ENCODE measurements at places on chromosomes 3 and 15.
A peak's percentile ranks its signal among the peaks of the same experiment; 100 is the strongest.

GRCh38 chr3:151265866-151266265, 12.5 kb downstream of the P2RY14 start:
- no peak for DNase-seq

GRCh38 chr3:24521420-24522145, 26.9 kb upstream of the THRB start:
- DNase-seq = peak; percentile 9

DNA sequence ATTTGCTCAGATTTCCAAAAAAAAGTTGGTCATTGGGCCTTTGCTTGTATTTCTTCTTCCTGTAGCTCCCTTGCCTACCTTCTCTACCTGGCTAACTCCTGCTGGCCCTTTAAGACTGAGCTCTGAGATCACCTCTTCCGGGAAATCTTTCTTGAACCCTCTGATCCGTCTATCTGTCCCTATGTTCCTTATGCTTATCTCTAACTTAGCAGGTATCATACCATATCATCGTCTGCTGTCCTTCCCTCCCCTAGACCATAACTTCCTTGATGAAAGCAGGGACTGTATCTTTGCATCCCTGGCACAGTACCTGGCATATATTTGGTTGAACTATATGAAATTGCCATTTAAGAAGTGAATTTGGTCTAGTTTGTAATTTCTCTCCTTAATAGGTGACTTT, 42.3 kb downstream of the PDE8A start:
- no peak for DNase-seq

DNA sequence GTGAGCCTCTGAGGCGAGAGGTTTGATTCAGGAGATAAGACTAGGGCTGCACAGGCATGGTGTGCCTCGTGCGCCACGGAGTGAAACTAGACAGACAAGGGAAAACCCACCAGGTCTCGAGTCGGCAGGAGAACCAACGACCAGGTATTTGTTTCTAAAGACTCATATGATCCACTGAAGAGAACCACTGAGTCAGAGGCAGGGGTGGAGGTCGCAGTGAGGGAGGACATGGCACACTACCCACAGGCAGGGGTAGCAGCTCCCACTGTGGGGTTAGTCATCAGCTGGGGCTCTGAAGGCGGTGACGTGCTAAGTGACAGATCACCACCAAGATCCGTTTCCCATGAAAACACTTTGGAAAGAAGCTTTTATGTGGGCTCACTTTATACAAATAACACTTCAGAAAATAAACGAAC, 45.7 kb downstream of the CHSY1 start:
- DNase-seq = no peak

GRCh38 chr3:173395073-173395411, 2.5 kb upstream of the NLGN1 start:
- no peak for DNase-seq

DNA sequence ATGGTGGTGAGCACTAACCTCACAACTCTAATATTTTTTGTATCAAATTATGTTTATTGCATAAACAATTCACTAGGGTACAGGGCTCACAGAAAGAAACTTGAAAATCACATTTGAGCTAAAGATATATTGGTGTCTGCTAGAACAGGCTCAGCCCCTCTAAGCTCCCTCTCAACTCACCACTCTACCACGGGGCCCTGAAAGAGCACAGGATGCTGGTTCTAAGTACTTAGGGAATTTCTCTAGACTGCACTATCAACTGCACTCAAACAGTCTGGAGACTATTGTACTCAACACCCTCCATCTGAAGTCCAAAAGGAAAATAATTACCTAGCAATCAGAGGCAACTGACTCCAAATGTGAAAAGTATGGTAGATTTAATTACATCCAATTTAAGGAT, 98.7 kb upstream of the STRIT1 start:
- no peak for DNase-seq

DNA sequence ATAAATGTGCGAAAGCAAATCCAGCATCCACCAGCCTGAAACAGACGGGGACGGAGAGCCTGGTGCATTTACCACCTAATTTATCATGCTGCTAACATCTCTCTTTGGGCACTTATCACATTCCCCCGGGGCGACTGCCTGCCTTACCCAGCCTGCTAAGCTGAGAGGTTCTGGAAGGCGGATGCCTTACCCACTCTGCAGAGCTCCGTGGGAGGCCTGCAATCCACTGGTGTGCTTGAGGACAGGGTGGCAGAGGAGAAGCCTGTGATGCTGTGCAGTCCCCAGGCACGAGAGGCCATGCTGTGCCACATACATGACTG, 25.5 kb downstream of the MGLL start:
- no peak for DNase-seq

GRCh38 chr3:29319798-29320197, 38.9 kb downstream of the RBMS3 start:
- no peak for DNase-seq

GRCh38 chr15:63593705-63594671, 3.2 kb upstream of the FBXL22 start:
- DNase-seq = no peak

DNA sequence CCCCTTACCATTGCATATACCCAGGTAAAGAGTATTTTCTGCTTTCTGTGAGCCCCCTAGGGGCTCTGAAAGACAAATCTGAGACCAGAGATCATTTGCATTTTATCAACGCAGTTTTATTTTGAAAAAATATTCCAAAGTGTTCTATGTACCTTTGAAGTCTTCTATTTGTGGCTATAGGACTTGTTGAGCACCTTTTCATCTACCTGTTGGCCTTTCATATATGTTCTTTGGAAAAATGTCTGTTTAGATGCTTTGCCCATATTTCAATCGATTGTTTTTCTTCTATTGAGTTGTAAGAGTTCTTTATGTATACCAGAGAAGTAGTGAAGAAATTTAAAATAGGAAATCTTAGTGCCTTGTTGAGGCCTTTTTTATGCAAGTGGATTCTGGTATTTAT, 94.0 kb downstream of the LRRC28 start:
- no peak for DNase-seq

DNA sequence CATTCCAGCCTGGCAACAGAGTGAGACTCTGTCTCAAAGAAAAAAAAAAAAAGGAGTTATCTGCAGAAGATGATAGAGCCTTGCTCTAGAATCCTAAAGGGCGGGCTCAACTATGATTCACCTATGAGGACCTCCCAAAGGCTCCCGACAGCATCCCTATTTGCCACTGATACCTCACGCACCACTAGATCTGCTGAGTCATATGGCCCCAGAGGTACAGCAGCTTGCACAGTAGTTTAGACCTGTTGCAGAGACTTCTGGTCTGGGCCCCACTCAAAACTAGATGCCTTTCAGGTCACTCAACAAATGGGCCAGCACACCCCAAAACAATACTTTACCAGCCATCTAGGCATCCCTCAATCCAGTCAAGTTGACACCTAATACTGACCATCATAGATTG, 38.1 kb upstream of the PTX3 start:
- no peak for DNase-seq

DNA sequence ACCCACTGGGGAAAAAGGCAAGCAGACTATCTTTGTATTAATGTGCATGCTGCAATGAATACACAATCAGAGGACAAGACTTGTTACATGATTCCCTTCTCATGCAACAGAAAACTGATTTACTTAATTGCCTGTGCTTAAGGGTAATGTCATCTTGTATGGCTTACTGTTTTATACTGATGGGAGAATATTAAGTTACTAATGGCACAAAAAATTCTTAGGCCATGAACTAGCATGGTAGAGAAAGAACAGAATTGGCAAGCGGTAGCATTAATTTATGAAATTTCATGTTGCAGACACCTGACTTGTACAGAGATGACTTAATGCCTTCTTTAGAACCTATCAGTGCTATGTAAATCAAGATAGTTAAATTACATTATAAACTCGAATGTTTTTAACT, 282.3 kb downstream of the CNTN3 start:
- DNase-seq = no peak

DNA sequence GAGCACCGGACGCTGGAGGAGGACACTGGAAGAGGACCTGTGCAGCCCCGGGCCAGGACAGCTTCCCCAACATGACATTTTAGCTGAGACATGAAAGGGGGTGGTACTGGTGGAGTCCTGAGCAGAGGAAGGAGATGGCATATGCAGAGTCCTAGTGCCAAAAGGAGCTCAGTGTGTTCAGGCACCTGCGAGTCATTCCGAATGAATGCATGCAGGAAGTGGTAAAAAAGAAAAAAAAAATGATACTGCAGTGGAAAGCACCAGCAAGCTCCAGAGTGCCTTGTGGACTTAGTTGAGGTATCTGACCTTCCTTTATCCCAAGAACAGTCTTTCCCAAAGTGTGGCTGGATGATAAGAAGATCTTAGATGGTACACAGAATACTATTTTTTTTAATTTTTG, 6.6 kb upstream of the ZNF148 start:
- DNase-seq = no peak

DNA sequence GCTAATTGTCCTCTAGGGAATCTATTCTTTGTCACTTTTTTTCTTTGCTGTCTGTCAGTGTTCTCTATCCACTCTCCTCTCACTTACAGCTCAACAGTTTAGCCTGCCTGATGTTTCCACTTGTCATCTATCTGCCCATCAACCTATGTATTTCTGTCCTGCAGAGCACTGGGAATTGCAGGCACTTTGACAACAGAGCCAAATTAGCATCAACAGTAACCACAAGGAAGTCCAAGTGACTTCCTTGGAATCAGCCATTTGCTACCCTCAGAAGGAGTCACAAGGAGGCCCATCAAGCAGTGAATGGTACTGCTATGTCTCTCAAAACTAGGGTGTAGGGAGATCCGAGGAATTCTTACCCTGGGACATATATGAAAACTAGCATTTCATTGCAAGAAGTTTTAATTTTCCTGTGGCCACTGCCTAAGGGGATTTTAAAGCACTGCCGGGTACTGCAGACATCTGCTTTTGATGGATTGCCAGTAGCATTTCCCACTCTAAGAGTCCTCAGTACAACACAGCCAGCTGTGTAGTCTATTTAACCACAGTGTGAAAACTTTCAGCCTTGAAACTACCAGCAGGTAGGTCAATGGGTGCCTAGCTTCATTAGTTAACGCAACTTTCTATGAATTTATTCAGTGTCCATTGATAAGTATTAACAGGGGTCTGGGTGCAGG, 898.8 kb downstream of the NTRK3 start:
- no peak for DNase-seq

GRCh38 chr3:34284959-34285826, 486.8 kb downstream of the PDCD6IP start:
- peak; percentile 31 for DNase-seq
